ENCODE measurements at places on chromosomes 2 and 18. TPM values are rescaled to one million over a fixed set of nuclear protein-coding genes. Genes with fewer than 3 reads are reported as not detected.

DNA sequence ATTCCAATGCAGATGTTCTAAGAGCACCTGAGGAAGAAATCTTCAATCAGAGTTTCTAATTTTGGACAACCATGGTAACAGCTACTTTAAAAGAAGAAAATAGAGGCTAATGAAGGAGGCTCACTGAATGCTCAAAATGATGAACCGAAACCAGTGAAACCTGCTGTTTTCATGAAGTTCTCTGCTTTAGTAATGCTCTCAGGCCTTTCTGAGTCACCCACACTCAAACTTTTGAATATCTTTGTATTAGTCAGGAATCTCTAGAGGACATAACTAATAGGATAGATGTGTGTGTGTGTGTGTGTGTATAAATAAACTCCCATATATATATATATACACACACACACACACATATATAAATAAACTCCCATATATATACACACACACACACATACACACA is 76.9 kb upstream of the RIT2 start:
- no peak for DNase-seq

GRCh38 chr18:33440060-33441043 is at the start of gene CCDC178:
Gene CCDC178, minus strand, starts transcription at chr18:33440721. Its CDS starts 28,633 bp downstream, at chr18:33412088.
- DNase-seq: no peak

DNA sequence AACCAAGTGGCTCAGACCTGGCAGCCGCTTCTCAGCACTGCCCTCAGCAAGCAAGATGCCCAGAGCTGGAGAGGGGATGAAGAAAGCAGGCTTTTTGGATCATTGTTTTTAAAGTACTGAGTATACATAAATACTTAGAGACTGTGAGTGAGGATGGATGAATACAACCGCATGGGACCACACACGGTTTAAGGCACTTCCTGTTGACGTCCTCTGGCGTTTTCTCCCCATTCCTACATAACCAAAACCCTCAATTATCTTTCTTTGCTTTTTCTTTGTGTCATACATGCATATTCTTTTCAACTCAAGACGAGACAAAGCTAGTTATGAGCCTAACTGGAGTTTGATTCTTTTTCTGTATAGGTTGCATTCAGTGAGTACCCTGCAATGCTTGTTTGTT is 198.4 kb downstream of the GALR1 start:
- no peak for DNase-seq

GRCh38 chr2:19688059-19688458 is 213.7 kb downstream of the TTC32 start:
- DNase-seq: no peak

TRIM43 gene
- not detected for total RNA-seq

- no peak for DNase-seq
Measured at GRCh38 chr2:212254339-212254738, 284.3 kb downstream of the ERBB4 start.
